ENCODE measurements at places on chromosomes 2 and 18.

GRCh38 chr18:4412286-4412685 is 42.8 kb downstream of the DLGAP1 start:
- no peak for DNase-seq

GRCh38 chr2:173898996-173899395 is 66.2 kb downstream of the SP3 start:
- DNase-seq: no peak

DNA sequence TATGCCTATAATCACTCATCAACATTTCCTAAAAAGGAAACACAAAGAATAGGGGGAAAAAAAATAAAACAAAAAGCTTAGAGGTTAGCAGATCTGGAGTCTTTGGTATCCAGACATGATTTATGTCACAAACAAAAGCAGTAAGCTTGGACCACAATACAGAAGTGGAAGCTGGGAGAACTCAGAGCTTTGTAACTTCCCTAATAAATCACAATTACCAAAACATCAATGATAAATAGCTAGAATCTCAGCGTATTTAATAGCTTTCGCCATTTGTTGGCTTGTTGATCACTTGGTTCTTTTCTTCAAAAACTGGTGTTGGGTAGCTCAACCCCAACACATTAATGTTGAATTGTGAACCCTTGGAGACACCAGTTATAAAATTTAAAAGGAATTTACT is 392.5 kb downstream of the IRS1 start:
- DNase-seq: no peak

- no peak for DNase-seq
These were observed 313.8 kb downstream of the MTX2 start for GRCh38 chr2:176582990-176583481.

- no peak for DNase-seq
These were observed 24.0 kb downstream of the POLR1A start for GRCh38 chr2:86081724-86082123.

DNA sequence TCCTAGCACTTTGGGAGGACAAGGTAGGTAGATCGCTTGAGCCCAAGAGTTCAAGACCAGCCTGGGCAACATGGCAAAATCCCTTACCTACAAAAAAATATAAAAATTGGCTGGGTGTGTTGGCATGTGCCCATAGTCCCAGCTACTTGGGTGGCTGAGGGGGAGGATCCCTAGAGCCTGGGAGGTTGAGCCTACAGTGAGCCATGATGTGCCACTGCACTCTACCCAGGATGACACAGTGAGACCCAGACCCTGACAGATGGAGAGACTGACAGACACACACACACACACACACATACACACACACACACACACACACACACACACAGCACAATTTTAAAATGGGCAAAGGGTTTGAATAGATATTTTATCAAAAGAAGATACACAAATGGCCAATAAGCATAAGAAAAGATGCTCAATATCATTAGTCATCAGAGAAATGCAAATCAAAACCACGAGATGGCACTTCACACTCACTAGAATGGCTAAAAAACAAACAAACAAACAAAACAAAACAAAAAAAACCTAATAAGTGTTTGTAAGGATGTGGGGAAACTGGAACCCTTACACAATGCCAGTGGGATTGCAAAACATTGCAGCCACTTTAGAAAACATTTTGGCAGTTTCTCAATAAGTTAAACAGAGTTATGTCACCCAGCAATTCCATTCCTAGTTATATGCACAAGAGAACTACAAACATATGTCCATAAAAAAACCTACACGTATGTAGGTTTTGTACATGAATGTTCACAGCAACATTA is 42.3 kb downstream of the BAZ2B start:
- no peak for DNase-seq

Data from WERI-Rb-1 (cell line).